Testis (tissue), 5 donors: ENCODE measurements at places on chromosomes 16 and 17.

- DNase-seq = no peak
Observed at GRCh38 chr17:76054112-76054476, 18.2 kb downstream of the SRP68 start.

- DNase-seq = no peak
Observed at GRCh38 chr16:76278980-76279379, 1.8 kb downstream of the CNTNAP4 start.

DNA sequence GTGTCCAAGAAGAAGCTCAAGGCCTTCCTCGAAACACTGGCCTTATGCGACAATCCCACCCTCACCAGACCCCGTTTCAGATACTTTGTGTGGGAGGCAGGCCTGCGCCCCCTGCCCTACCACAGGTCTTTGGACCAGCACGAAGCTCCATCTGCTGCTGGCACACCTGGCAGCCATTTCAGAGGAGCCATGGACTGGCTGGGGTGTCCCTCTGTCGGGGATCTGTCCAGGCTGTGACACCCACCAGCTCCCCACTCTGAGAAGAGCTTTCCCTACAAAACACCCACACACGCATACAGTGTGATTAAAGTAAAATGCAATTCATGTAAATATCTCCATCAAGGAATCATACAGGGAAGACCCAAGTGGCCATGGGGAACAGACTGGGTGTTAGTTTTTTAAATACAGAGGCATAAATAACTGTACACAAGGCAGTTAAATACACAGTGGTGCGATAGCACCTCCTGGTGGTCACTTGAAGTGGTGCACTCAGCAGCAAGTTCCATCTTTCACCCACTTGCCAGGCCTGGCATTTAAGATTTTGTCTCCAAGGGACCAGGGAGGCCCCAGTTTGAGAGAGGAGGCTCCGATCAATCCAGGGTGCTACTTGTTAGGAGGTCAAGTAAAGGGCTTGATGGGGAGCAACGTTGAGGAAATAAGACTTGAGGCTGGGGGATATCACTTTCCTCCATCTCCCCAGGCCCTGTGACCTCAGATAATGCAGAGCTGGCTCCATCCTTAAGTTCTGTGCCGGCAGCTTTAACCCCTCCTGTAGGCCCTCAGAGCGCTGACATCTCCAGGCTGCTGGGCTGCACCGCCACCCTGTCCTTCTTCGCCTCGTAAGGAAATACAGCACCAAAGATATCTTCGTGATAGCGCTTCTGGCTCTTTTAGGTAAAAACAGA, 43.6 kb downstream of the NOS2 start:
- DNase-seq = peak; percentile 73

- peak; percentile 28 for DNase-seq
Observed at GRCh38 chr16:19410435-19411171, 7.1 kb upstream of the TMC5 start.

GRCh38 chr17:1029922-1030644, 33.2 kb downstream of the TIMM22 start:
- no peak for DNase-seq

DNA sequence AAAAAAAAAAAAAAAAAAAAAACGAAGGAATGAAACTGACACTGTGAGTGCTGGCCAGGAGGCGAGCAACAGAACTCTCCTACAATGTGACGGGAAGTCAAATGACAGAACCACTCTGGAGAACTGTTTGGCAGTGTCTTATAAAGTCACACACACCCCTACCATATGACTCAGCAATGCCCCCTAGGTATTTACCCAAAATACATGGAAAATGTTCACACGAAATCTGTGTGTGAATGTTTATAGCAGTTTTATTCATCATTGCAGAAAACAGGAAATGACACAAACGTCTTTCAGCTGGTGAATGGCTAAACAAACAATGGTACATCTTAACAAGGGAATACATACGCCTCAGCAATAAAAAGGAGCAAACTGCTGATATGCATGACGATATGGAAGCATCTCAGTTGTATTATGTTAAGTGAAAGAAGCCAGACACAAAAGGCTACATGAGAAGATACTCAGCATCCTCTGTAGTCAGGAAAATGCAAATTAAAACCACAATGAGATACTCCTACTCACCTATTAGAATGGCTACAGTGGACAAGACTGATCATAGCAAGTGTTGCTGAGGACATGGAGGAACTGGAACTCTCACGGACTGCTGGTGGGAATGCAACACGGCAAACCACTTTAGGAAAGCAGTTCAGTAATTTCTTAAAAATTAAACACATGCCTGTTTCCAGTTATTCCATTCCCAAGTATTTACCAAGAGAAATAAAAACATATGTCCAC, 74.7 kb downstream of the TBC1D16 start:
- DNase-seq = no peak

- DNase-seq = no peak
Observed at GRCh38 chr17:38353668-38354067, 2.0 kb downstream of the SOCS7 start.

DNA sequence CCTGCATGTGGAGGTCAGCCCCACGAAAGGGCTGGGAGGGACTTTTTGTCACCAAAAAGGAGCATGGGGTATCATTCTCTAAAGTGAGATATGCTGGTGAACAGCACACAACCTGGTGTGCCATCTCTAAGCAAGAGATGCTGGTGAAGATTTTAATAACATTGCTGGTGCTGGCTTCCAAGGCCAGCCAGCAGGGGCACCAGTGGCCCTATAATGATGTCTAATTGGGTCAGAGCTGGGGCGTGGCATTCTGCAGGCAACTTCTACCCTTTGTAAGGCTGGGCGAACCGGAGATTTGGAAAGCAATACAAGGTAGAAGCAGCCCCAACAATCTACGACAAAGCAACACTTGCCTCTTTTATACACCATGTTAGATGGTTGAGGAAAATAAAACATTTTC, 16.8 kb downstream of the SDR42E1 start:
- no peak for DNase-seq

DNA sequence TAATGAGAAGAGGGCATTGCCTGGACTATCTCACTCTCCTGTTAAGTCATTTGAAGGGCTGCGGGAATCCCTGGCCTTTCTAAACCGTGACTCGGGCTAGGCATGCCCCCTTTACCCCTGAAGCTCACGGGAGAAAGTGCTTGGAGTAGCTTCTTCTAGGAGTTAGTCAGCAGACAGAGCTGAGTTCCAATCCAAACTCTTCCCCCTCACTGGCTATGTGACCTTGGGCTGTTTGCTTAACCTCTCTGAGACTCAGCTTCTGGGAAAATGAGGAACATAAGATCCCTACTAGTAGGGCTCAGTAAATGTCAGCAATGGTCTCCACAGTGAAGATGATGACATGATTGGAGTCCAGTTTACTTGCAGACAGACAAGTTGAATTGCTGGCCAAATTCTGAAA, 5.7 kb upstream of the B9D1 start:
- DNase-seq = no peak

GRCh38 chr17:55852734-55853133, 101.9 kb downstream of the PCTP start:
- DNase-seq = no peak

- no peak for DNase-seq
Observed at GRCh38 chr16:82782715-82783251, 156.0 kb downstream of the CDH13 start.

GRCh38 chr16:11155284-11155806, 100.7 kb downstream of the SOCS1 start:
- no peak for DNase-seq

GRCh38 chr16:55393991-55394390, 70.0 kb downstream of the IRX6 start:
- DNase-seq = no peak

GRCh38 chr16:1414532-1415260, at the start of gene UNKL:
UNKL (minus strand) TSS chr16:1414704; CDS start chr16:1414691, 13 bp downstream.
- DNase-seq = peak; percentile 76

GRCh38 chr16:85028685-85029407, 1.3 kb downstream of the KIAA0513 start:
- DNase-seq = peak; percentile 49

GRCh38 chr16:57482845-57483545, 3.3 kb downstream of the DOK4 start:
- DNase-seq = no peak
